ENCODE measurements at places on chromosomes 5 and 9. TPM values are rescaled to one million over a fixed set of nuclear protein-coding genes. Genes with fewer than 3 reads are reported as not detected.

DNA sequence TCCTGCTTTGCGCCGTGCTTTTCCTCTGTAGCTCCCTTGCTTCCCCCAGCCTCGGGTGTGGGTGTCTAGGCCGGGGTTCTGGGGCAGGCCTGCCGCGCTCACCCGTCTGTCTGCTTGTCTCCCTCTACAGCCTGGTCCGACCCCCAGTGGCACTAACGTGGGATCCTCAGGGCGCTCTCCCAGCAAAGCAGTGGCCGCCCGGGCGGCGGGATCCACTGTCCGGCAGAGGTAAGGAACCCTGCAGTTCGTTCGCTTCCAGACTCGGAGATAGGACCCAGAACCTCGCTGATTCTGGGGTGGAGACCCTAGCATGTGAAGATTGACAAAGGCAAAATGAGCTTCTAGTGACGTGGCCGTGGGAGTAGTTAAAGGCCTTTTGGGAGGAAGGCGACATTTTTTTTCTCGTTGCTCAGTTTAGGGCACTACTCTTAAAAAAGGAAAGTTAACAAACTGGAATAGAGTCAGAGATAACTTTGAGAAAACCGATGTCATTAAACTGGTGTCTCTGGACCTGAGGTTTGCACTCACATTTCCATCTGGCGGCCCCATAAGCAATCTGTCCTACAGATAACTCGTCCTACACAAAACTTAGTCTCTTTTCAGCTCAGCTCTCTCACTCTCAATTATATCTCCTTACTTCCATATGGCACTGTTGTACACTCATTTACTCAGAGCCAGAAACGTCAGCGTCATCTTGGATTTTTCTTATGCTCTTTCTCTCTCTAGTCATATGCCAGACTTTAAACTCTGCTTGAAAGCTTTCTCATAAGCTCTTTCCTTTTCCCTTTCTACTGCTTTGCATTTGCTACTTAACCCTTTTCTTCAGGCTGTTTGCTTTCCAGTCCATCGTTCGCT is 561 bp downstream of the SEC61B start:
- no peak for DNase-seq

DNA sequence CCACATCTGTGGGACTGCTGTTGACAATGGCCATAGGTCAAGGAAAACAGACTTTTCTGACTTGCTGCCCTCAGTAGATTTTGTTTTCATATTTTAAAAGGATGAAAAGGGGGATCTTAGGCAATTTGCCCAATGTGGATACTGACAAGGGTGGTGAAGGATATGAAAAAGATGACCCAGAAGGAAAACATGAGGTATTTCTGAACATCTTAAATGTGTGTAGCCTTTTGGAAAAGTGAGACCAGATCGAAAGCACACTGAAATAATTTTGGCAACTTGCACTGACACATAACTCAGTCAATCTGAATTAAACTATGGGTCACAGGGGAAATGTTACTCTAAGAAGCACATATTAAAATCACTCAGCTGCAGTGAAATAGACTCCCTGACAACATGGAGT is 1793.0 kb upstream of the ACO1 start:
- DNase-seq: no peak

DNA sequence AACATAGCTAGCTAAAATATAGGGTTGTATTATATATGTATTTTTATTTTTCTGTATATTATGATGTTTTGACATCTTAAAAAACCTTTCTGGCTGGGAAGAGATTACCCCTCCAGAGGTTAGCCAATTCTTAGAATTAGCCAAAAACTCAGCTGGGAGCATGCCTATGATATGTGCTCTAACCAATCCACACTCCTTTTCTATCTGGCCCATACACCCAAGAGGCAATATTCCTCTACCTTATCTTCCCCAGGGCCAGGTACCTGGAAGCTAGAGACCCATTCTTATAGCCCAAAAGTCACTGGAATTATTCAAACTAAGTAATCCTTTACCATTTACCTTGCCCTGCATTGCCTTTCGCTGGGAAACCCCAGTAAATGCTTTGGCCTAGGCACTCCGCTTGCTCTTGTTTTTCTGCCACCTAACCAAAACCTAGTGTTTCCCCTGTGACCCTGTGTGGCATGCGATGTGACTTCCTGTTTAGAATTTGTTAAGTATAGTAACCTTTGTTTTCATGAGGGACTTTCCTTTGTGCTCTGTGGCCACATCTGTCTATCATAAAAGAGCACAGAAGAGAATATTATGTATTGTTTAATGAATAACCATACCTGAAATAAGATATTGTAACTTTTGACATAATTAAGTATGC is 37.4 kb downstream of the CSNK1G3 start:
- peak; percentile 9 for DNase-seq

GRCh38 chr5:170348137-170348633 is 41.0 kb downstream of the KCNMB1 start:
- DNase-seq: peak; percentile 19

- DNase-seq: no peak
These were observed 3.7 kb downstream of the NDUFAF2 start for GRCh38 chr5:60948738-60949137.

GRCh38 chr5:54965806-54966205 is 19.6 kb downstream of the ESM1 start:
- DNase-seq: peak; percentile 76

- no peak for DNase-seq
These were observed 2.4 kb upstream of the TERT start for GRCh38 chr5:1297243-1297642.

GRCh38 chr5:56211298-56211865 is 21.7 kb downstream of the ANKRD55 start:
- peak; percentile 88 for DNase-seq

GRCh38 chr9:123614306-123615263 is 258.6 kb downstream of the CRB2 start:
- no peak for DNase-seq

DNA sequence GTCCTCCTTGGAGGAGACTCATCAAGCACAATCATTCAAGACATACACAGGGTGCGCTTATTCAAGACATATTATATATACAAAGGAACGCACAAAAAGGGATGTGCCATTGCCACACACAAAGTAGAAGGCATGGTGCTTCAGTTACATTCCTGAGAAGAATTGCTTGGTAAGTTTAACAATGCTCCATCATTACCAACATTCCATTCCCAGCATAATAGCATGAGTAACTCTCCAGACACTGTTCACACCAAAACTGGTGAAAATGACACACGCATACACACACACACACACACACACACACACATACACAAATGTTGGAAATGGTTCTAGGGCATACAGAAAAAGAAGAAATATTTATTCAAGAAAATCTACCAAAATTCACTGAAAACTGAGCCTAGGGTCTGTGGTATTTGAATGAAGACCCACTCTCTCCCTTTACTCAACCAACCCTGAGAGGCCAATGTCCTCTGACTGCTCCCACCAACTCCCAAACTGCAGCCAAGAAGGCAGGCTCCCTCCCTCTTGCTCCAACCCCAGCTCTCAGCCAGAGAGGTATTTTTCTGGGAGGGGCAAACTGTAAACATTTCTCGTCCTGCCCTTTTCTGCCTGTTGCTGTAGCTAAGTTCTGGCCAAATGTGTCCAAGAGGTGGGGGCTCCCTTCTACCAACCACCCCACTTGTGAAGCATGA is 19.9 kb downstream of the UGT3A1 start:
- no peak for DNase-seq

DNA sequence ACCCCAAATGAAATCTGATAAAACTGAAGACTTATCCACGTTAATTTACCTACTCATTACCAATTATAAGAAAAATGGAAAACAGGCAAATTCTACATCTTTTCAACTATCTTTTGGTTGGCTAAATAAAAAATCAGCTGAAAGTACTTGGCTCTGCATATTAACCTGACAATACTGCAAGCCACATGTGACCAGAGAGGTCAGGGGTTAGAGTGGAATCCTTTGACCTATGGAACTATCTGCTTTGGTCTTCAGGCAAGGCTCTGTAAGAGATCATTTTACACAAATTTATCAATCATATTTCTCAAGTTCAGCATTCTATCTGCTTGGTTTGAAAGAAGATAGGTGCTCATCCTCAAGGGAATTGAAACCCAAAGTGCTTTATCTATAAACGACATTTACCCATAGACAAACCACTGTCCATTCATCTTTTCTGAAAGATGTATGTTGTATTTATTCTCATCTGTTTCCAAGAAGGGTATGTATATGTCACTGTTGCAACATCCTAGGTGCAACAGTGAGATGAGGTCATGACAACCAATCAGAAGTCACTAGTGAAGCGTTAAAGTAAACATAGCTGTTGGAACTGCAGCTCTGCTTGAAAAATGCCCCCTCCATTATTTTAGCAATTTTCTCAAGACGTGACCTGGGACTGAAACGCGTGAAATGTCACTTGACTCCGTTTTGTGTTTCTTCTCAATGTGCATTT is 144.9 kb upstream of the POU5F2 start:
- DNase-seq: no peak

DNA sequence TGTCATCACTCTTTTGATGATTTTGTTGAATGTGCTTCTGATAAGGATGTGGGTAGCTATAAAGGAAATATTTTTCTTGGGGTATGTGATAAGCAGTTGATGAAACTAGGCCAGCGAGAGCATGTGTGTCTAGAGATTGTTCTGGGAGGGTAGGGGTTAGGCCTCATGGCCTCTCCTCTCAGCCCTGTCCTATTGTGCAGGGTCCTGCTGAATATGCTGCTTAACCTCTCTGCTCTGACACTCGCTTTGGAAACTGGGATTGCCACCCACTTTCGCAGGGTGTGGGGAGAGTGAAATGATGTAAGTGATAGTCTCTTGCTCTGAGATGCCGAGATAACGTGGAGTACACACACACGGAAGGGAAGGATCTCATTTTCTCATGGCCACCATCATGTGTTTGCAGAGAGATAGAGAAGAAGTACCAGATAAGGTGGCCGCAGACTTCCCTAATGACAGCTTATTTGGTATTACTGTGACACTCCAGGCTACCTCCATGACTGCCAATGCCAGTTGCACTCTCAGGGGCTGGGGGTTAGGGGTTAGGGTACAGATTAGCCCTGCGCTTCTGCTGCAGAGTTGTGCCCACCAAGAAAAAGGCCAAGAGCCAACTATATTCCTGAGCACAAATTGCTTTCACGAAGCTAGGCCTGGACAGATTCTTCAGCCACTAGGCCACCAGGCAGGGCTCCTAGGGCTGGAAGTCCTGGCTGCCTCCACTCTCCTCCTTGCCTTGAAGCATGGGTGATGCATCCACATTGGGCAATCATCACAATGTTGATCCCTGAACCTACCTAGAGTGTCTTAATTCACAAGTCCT is 25.2 kb upstream of the TNFAIP8 start:
- no peak for DNase-seq

GRCh38 chr5:116378007-116378776 is 196.4 kb downstream of the SEMA6A start:
- peak; percentile 45 for DNase-seq

Gene PAIP1
- 88.2 TPM for total RNA-seq

Gene TEX48
- not detected for total RNA-seq

Gene TMEM215
- not detected for total RNA-seq

Gene PCDHGA12
- 4.1 TPM for total RNA-seq

Gene PLEKHG4B
- total RNA-seq: not detected

Gene NPR3
- total RNA-seq: 0.65 TPM

All from dermis blood vessel endothelial cell (primary cell).